ENCODE measurements at places on chromosomes 7 and 10. TPM values are rescaled to one million over a fixed set of nuclear protein-coding genes. Genes with fewer than 3 reads are reported as not detected.

PRSS2 gene
- total RNA-seq = 0.97 TPM

TMEM229A gene
- total RNA-seq = 0.42 TPM

PILRA gene
- 0.28 TPM for total RNA-seq

ASZ1 gene
- not detected for total RNA-seq

PRKAR1B gene
- 32.8 TPM for total RNA-seq

EN2 gene
- total RNA-seq = 0.04 TPM

ADCYAP1R1 gene
- 1.8 TPM for total RNA-seq

SYT15 gene
- not detected for total RNA-seq

SPDYE8 gene
- not detected for total RNA-seq

RSU1 gene
- 64.9 TPM for total RNA-seq

CHCHD3 gene
- total RNA-seq = 121 TPM

Measured in H7 (cell line).